K562 (cell line): ENCODE measurements at places on chromosomes 16 and 17. TPM values are rescaled to one million over a fixed set of nuclear protein-coding genes. Genes with fewer than 3 reads are reported as not detected.

DNA sequence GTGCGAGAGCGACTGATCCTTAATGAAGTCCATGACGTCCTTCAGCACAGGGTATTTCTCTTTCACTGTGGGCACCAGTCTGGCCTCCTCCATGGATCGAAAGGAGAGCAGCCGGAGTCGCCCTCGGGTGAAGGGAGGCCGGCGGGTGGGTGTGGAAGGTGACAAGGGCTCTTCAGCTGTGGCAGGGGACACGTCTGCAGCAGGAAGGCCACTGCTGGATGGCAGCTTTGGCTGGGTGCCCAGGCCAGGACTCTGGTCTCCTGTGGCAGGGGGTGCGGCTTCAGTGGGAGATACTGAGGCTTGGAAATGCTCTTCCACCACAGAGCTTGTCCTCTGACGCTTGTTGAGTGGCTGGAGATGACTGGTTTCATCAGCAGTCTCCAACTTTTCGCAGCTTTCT, 78.5 kb downstream of the ZZEF1 start:
- no peak for DNase-seq

Gene ENPP7
- not detected in 2 replicates for polyA plus RNA-seq

- no peak for DNase-seq
Observed at GRCh38 chr16:77112746-77113145, 78.2 kb upstream of the MON1B start.

DNA sequence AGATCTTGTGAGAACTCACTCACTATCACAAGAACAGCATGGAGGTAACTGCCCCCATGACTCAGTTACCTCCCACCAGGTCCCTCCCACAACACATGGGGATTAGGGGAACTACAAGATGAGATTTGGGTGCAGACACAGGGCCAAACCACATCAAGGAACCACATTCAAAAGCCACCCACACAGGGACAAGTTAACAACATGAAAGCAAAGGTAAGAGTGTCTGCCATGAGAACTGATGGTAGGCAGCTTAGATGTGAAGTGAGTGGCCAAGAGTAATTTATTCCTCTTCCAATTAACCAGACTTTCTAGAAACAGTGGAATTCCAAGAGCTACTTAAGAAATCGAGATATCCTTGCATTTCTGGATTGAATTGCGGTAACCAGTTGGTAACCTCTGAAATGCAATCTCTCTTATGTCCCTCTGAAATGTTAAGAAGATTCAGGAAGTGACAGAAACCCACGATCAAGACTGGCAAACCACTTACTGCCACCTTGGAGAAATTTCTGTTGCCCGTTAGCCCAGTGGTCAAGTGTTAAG, 167.4 kb upstream of the CACNG5 start:
- DNase-seq, result peak; percentile 20

GRCh38 chr17:57881783-57882351, 32.0 kb upstream of the MRPS23 start:
- no peak for DNase-seq

Gene KRT34
- polyA plus RNA-seq, result not detected in 2 replicates
